Activated T-cell treated with anti-CD3 and anti-CD28 coated beads, Interleukin-2, amount 50 U/mL, for 72 hours (primary cell): ENCODE measurements at places on chromosomes 16 and 17. TPM values are rescaled to one million over a fixed set of nuclear protein-coding genes. Genes with fewer than 3 reads are reported as not detected.

DNA sequence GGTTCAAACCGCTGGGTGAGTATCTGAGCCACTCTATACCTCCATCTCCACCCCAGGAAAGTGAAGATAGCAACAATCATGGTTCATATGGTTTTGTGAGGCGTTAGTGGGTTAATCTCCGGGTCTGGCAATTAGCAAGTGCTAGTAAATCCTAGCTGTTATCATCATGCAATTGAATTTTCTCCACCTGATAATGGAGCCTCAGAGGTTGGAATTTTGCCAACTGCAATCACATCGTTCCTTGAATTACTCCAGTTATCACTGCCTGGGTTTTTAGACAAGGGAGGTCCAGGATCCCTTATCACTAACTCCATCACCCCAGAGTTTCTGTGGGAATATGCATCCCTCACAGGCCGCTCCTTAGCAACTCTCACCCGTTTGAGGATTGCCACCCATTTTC lies 311.5 kb downstream of the RBFOX1 start:
- DNase-seq = no peak

- no peak for DNase-seq
These were observed 99.4 kb downstream of the CCT6B start for GRCh38 chr17:34861864-34862263.

- no peak for DNase-seq
These were observed 23.3 kb downstream of the TMEM100 start for GRCh38 chr17:55699181-55699860.

DNA sequence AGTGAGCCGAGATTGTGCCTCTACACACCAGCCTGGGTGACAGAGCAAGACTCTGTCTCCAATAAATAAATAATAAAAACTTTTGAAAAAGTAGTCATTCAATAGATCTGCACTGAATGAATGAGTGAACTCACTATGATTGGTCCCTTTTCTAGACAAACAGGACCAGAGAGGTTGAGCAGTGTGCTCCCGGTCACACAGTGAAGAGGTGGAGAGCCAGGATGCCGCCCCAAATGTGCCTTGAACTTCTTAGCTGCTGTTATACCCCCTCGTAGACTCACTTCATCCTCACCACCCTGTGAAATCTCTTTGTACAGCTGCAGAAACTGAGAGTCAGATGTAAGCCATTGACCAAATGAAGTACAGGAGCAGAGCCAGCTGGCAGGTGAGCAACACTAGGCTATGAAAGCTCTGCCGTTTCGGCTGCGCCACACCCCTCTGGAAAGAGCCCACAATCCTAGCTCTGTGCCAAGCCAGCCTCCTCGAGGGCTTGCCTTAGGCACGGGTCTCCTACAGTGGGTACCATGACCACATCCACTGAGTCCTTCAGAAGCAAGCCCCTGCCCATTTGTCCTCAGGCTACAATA lies 7.8 kb upstream of the KIAA0513 start:
- DNase-seq = no peak

- no peak for DNase-seq
These were observed 1.2 kb downstream of the KRTAP2-3 start for GRCh38 chr17:41058741-41059140.

DNA sequence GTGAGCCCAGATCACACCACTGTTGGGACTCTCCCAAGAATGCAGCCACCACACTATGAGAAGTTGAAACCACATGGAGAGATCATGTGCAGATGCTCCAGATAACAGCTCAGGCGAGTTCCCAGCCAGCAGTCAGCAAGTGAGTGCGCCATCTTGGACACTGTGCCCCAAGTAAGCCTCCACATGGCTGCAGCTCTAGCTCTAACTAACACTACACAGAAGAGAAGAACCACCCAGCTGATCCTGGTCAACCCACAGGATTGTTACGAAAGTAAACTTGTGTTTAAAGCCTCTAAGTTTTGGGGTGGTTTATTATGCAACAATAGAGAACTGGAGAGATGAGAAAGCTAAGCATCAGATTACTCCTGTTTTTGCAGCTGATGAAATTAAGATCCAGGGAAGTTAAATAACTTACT lies 25.8 kb downstream of the SLC38A7 start:
- DNase-seq = no peak

DNA sequence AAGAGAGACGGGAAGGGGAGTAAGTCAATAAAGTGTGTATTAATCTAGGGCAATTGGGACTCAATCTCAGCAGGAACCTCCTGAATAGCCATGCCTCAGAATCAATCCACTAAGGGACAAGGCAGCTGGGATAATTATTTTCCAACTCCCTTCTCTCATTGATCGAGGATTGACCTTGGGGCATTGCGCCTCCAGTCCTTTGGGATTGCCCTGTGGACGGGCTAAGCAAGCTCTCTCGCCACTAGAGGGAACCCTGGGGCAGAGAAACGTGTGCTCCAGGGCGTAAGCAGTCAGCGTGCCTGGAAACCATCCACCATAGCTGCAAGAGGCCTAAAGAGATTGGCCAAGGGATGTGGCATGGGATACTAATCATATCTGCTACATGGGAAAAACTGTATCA lies 53.9 kb upstream of the ERCC4 start:
- peak; percentile 39 for DNase-seq

- DNase-seq = no peak
These were observed 1.7 kb upstream of the SLC47A1 start for GRCh38 chr17:19531780-19532501.

DNA sequence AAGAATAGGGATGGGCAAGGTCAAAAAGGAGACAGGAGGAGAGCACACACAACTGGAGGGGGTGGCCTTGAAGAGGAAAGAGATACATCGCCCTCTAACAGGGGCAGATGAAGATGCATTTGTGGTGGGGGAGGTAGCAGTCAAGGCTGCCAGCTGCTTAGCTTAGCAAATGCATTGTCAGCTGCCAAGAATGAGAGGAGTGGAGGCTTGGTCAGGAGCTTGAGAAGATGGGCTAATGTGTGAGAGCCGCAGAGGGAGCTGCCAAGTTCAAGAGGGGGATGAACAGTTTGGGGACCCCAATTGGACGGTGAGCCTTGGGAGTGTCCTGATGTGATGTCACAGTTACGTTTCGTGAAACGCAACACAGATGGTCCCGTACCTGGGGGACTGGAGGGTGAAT lies 28.9 kb upstream of the GNA13 start:
- no peak for DNase-seq

DNA sequence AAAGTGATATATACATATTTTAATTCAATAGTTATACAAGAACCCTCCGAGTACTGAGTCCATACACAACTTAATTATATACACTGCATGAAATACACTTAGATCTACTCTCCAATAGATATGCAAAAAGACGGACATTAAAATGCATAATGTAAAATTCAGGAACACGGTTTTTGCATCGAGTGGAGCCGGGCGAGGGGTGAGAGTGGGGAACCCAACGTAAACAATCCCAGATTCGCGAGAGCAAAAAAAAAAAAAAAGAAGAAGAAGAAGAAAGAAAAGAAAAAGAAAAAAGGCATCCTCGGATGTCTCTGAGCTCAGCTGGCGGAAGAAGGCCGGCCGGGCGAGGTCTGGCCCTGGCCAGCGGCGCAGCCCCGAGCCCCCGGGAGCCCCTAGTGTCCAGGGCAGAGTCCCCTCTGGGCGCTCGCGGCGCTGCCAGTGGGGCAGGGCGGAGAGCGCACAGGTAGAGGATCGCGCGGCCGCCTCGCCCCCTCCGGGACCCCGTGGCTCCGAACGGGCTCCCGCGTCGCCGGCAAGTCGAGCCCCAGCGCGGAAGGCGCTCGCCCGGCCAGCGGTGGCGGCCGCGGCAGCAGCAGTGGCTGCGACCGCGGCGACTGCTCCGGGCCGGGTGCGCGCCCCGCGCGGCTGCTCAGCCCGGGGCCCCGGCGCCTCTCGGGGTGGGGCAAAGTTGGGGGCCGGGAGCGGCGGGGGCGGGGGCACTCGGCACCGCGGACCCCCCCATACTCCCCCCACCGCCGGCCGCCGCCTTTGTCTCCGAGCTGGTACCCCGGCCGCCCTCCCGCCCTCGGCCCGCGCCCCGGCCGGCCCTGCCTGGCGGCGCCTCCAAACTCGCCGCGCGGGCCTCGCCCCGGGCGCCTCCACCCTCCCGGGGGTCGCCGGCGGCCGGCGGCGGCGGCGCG lies 9.6 kb upstream of the ZFHX3 start:
- no peak for DNase-seq

DNA sequence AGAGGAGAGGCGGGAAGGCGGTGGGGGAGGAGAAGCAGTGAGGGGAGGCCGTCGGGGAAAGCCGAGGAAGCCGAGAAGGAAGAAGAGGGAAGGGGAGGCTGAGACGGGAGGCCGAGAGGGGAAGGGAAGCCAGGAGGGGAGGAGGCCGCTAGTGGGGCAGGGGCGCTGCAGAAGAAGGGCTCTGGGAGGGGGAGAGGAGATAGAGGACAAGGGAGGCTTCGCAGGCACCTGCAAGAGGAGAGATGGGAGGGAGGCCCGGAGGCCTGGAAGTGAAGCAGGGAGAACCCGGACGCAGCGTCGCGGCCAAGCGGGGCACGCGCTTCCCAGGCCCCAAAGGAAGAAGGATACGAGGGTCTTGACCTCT lies 2.3 kb downstream of the C17orf58 start:
- DNase-seq = no peak

- DNase-seq = no peak
These were observed 15.5 kb upstream of the CDH15 start for GRCh38 chr16:89155851-89156739.

- no peak for DNase-seq
These were observed 26.0 kb downstream of the TMEM238L start for GRCh38 chr17:10777890-10778289.

CDRT4 gene
- 12.8 TPM for total RNA-seq

HS3ST3A1 gene
- 1.5 TPM for total RNA-seq

KIF18B gene
- total RNA-seq = 33.0 TPM

LAT gene
- total RNA-seq = 254 TPM

SBK1 gene
- total RNA-seq = 6.2 TPM

GJC1 gene
- 4.7 TPM for total RNA-seq

WNT9B gene
- not detected for total RNA-seq

UBALD2 gene
- total RNA-seq = 707 TPM
